CD4-positive, alpha-beta memory T cell (primary cell): ENCODE measurements at places on chromosomes 16 and 17. TPM values are rescaled to one million over a fixed set of nuclear protein-coding genes. Genes with fewer than 3 reads are reported as not detected.

- peak overlapping the region; percentile 70 for H3K27ac ChIP-seq
- H3K4me3 ChIP-seq, result peak overlapping the region; percentile 8
- peaks cover 98% of the 10 kb centered on the region for H3K4me1 ChIP-seq
- no peaks in the 10 kb centered on the region for H3K27me3 ChIP-seq
Measured at GRCh38 chr17:48441231-48441711, 11.3 kb upstream of the SKAP1 start.

DNA sequence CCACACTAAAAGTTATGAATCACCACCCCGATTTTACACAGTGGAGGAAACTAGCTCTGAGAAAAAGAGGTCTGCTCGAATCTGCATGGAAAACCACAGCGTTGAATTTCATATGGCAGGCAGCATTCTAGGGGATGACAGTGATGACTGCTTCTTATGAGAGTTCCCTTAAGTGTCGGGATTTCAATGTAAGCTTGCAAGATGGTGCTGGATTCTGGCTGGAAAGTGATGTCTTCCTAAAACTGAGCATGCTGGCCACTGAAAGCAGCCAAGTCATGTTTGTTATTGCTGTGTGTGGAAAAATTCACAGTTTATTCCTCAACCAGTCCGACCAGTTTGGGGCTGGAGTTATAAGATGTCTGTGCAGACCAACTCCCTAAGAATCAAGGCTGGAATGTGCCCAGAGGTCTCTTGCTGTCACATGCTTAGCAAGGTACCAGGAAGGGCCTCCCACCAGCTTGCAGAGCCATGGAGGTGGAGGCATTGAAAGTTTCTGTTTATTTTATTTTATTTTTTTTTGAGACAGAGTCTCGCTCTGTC lies 37.2 kb upstream of the GAN start:
- no peaks in the 10 kb centered on the region for H3K27me3 ChIP-seq
- H3K4me1 ChIP-seq, result no peaks in the 10 kb centered on the region
- no peak overlapping the region for H3K4me3 ChIP-seq

KCTD19 gene
- not detected for total RNA-seq

TUBG2 gene
- total RNA-seq, result 19.1 TPM

GRCh38 chr16:66871840-66872239 lies 8.5 kb upstream of the PDP2 start:
- no peaks in the 10 kb centered on the region for H3K36me3 ChIP-seq
- no peak for DNase-seq
- no peak overlapping the region for H3K4me3 ChIP-seq
- H3K4me1 ChIP-seq, result peaks cover 27% of the 10 kb centered on the region
- H3K27me3 ChIP-seq, result no peaks in the 10 kb centered on the region

KRTAP9-4 gene
- total RNA-seq, result not detected

DNA sequence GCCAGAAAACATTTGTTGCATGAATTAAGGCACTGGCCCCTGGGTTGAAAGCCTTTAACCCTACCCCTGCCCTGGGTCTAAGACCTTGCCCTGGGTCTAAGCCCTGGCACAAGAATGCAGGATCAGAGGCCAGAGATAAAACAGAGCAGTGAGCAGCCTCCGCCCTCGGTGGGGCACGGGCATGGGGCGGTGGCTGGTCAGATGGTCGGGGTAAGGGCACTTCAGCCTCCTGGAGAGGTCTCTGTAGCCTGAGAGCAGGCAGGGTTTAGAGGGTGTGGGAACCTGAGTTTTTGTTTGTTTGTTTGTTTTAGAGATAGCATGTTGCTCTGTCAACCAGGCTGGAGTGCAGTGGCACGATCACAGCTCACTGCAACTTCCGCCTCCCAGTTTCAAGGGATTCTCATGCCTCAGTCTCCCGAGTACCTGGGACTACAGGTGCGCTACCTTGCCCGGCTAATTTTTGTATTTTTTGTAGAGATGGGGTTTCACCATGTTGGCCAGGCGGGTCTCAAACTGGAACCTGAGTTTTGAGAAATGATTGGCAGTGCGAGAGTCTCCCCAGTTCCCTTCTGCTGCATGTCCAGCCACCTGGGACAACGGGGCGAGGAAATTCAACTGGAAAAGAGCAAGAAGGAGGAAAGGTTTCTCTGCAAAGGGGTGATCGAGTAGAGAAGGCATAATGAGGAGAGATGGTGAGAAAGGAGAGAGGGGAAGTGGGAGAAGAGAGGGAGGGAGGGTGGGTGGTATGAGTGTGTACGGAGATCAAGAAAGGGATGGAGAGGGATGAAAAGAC lies 27.7 kb downstream of the TNS4 start:
- H3K27ac ChIP-seq, result no peak overlapping the region
- no peak overlapping the region for H3K4me3 ChIP-seq
- H3K4me1 ChIP-seq, result peaks cover 25% of the 10 kb centered on the region
- DNase-seq, result no peak

ZNF423 gene
- total RNA-seq, result not detected

RUNDC3A gene
- 0.19 TPM for total RNA-seq

KRTAP3-1 gene
- total RNA-seq, result not detected

DNA sequence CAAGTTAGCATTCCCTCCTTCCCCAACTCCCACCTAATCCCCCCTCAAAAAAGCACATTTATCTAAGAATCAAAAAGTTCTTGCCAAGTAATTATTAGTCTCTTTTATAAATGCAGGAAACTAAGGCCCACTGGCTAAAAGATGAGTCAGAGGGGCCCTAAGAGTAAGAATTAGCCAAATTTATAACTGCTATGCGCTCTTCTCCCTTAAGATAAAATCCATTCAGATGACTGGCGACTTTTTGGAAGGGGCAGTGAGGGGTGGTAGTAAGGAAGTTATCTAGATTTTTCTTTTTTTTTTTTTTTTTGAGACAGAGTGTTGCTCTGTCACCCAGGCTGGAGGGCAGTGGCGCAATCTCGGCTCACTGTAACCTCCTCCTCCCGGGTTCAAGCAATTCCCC lies 17.1 kb downstream of the ZNF652 start:
- no peak overlapping the region for H3K27ac ChIP-seq
- H3K36me3 ChIP-seq, result no peaks in the 10 kb centered on the region
- no peak for DNase-seq
- no peak overlapping the region for H3K4me3 ChIP-seq
- no peaks in the 10 kb centered on the region for H3K27me3 ChIP-seq

DNA sequence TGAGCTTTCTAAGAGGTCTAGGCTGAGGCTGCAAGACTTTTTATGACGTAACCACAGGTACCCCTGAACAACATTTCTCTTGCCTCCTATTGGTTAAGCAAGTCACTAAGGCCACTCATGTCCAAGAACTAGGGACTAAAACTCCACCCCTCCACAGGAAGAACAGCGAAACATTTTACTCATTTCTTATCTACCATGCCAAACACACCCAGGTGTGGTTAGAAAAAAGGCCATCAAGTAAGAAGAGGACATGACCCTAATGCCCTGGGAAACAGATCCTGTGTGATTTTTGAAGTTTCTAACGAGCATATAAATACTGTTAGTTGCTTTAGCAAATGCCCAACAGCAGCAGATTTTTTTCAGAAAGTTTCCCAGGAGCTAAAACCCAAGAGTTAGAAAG lies 282.4 kb upstream of the DYNLRB2 start:
- H3K36me3 ChIP-seq, result no peaks in the 10 kb centered on the region
- H3K4me3 ChIP-seq, result no peak overlapping the region
- no peaks in the 10 kb centered on the region for H3K4me1 ChIP-seq
- no peaks in the 10 kb centered on the region for H3K27me3 ChIP-seq
- no peak overlapping the region for H3K27ac ChIP-seq

GRCh38 chr16:81371106-81371505 lies 56.3 kb downstream of the GAN start:
- H3K36me3 ChIP-seq, result peaks cover 1% of the 10 kb centered on the region
- H3K4me3 ChIP-seq, result no peak overlapping the region
- H3K27me3 ChIP-seq, result no peaks in the 10 kb centered on the region
- H3K4me1 ChIP-seq, result no peaks in the 10 kb centered on the region
- no peak overlapping the region for H3K27ac ChIP-seq

GEMIN4 gene
- 24.7 TPM for total RNA-seq

- DNase-seq, result no peak
- peaks cover 26% of the 10 kb centered on the region for H3K4me1 ChIP-seq
- no peak overlapping the region for H3K4me3 ChIP-seq
Measured at GRCh38 chr16:70252355-70252988, 732 bp upstream of the EXOSC6 start.

DNA sequence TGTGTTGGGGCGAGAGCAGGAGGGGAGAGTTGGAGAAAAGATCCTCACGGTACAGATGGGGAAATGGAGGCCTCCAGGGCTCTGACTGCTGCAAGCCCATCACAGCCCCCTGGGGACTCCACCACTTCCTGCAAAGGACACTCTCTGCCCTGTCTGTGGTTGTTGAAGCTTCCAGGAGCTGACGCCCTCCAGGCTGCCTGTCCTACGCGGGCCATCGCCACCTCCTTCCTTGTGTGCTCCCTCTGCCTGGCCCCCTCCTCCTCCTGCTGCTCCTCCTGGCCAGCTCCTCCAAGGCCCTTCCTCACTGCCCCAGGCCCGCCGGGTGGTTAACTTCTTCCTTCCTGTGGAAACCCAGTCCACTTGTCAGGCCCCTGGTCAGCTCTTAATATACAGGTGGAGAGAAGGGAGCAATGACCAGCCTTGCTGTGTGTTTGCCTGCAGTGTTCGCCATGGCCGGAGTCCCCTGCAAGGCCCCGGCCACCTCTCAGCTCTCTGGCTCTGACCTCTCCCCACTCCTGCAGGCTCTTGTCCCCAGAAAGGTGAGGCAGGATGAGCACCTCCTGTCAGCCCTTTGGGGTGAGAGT lies 18.4 kb upstream of the STAC2 start:
- DNase-seq, result no peak
- H3K4me1 ChIP-seq, result peaks cover 19% of the 10 kb centered on the region
- no peaks in the 10 kb centered on the region for H3K36me3 ChIP-seq
- H3K27ac ChIP-seq, result no peak overlapping the region
- H3K4me3 ChIP-seq, result no peak overlapping the region

GRCh38 chr16:67013233-67013822 lies 15.6 kb upstream of the CBFB start:
- H3K4me3 ChIP-seq, result peak overlapping the region; percentile 58
- H3K27me3 ChIP-seq, result no peaks in the 10 kb centered on the region
- DNase-seq, result no peak
- no peaks in the 10 kb centered on the region for H3K36me3 ChIP-seq
- peak overlapping the region; percentile 6 for H3K27ac ChIP-seq

DNA sequence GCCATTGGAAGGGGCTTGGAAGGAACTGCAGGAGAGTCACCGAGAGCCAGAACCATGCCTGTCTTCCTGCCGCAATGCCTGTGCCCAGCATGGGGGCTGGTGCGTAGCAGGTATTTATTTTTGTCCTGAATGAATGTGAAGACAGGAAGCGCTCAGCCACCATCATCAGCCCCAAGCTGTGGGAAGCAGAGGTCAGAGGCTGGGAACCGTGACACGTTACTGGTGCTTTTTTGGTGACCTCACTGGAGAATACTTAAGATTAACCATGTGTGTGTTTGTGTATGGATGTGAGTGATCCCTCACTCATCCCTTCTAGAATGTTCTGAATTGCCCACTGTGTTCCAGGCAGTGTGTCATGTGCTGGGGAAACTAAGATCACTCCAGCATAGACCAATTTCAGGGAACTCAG lies 343.8 kb downstream of the SNX29 start:
- no peak overlapping the region for H3K4me3 ChIP-seq
- no peak overlapping the region for H3K27ac ChIP-seq
- H3K27me3 ChIP-seq, result no peaks in the 10 kb centered on the region
- no peaks in the 10 kb centered on the region for H3K36me3 ChIP-seq
- H3K4me1 ChIP-seq, result peaks cover 7% of the 10 kb centered on the region

TBX21 gene
- 15.8 TPM for total RNA-seq

DNA sequence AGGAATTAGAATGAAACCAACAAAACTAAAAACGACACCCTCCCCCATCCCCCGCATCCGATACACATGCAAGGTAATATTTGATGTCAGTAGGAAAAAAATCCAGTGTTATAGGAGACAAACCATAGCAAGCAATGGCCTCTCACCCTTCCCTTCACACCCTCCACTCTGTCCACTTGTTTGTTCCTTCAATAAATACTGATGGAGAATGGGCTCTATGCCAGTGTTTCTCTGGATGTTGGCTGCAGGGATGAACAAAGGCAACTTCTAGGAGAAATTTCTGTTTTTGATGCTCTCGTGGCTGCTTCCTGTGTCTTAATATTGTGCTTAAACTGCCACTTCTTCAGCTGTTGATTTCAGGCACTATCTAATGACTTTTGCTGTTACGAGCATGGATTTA lies 98.8 kb downstream of the WWOX start:
- no peaks in the 10 kb centered on the region for H3K36me3 ChIP-seq
- H3K27ac ChIP-seq, result no peak overlapping the region
- no peak overlapping the region for H3K4me3 ChIP-seq
- no peaks in the 10 kb centered on the region for H3K27me3 ChIP-seq
- no peaks in the 10 kb centered on the region for H3K4me1 ChIP-seq

GRCh38 chr16:80627108-80627507 lies 86.3 kb downstream of the DYNLRB2 start:
- no peaks in the 10 kb centered on the region for H3K27me3 ChIP-seq
- DNase-seq, result no peak
- no peak overlapping the region for H3K4me3 ChIP-seq
- no peak overlapping the region for H3K27ac ChIP-seq
- H3K36me3 ChIP-seq, result no peaks in the 10 kb centered on the region

- no peaks in the 10 kb centered on the region for H3K4me1 ChIP-seq
- H3K4me3 ChIP-seq, result no peak overlapping the region
- no peaks in the 10 kb centered on the region for H3K27me3 ChIP-seq
- no peaks in the 10 kb centered on the region for H3K36me3 ChIP-seq
- DNase-seq, result no peak
Measured at GRCh38 chr17:34411646-34412421, 48.8 kb upstream of the CCL1 start.

GRCh38 chr17:45260204-45260783 lies 1.6 kb downstream of the SPATA32 start:
- H3K36me3 ChIP-seq, result peaks cover 15% of the 10 kb centered on the region
- H3K4me1 ChIP-seq, result peaks cover 38% of the 10 kb centered on the region
- no peak overlapping the region for H3K27ac ChIP-seq
- no peak overlapping the region for H3K4me3 ChIP-seq
- no peak for DNase-seq

- H3K4me3 ChIP-seq, result no peak overlapping the region
- H3K27me3 ChIP-seq, result no peaks in the 10 kb centered on the region
- DNase-seq, result no peak
- no peak overlapping the region for H3K27ac ChIP-seq
- H3K36me3 ChIP-seq, result peaks cover 18% of the 10 kb centered on the region
Measured at GRCh38 chr16:4651827-4652226, 27.2 kb downstream of the MGRN1 start.

GRCh38 chr16:31177136-31177535 lies 2.8 kb upstream of the FUS start:
- H3K36me3 ChIP-seq, result peaks cover 4% of the 10 kb centered on the region
- H3K4me1 ChIP-seq, result peaks cover 40% of the 10 kb centered on the region
- DNase-seq, result peak; percentile 64
- peak overlapping the region; percentile 26 for H3K27ac ChIP-seq
- peak overlapping the region; percentile 39 for H3K4me3 ChIP-seq

RNF112 gene
- total RNA-seq, result 0.87 TPM

GRCh38 chr16:624526-625070 lies 6.2 kb upstream of the WFIKKN1 start:
- no peak overlapping the region for H3K4me3 ChIP-seq
- H3K27ac ChIP-seq, result no peak overlapping the region
- H3K27me3 ChIP-seq, result no peaks in the 10 kb centered on the region
- H3K4me1 ChIP-seq, result no peaks in the 10 kb centered on the region
- no peak for DNase-seq
